Keratinocyte (primary cell): ENCODE measurements at places on chromosomes 1 and 21.

DNA sequence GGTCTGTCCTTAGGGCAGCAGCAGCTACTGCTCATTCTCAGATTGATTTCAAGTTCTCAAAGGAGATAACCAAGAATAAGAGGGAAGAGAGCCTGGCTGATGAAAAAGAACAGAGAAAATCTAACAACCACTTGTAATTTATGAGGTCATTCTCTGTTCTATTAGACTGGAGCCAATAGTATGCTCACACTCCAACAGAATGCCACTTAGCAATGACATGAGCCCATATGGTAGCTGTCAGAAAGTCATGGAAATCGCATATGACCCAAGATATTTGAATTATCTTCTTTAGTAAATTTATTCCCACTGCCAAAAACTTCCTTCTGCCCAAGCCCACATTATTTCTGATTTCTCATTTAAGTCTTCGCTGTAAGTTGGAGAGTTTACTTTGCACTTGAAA is 53.7 kb upstream of the PLA2G4A start:
- no peak for DNase-seq

DNA sequence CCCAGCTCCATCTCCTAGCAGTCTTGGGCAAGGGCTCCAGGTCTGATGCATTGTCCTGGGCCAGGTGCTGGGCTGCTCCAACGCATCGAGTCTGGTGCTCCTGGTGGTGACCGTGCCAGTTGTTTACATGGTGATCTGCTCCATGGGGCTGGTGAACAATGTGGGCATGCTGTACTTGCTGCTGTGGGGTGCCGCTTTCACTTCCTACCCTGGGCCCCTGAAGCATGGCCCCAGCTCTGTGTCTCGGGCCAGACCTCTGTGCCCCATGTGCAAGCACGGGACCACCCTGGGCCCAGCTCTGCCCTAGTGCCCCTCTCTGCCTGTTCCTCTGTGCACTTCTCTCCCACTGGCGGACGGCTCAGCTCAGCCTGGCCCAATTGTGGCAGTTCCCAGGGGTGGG is 119.4 kb downstream of the MAST2 start:
- no peak for DNase-seq

- DNase-seq, result no peak
These were observed 13.8 kb downstream of the PAXBP1 start for GRCh38 chr21:32757804-32758203.

- DNase-seq, result no peak
These were observed 196.2 kb upstream of the APP start for GRCh38 chr21:26366781-26367180.

DNA sequence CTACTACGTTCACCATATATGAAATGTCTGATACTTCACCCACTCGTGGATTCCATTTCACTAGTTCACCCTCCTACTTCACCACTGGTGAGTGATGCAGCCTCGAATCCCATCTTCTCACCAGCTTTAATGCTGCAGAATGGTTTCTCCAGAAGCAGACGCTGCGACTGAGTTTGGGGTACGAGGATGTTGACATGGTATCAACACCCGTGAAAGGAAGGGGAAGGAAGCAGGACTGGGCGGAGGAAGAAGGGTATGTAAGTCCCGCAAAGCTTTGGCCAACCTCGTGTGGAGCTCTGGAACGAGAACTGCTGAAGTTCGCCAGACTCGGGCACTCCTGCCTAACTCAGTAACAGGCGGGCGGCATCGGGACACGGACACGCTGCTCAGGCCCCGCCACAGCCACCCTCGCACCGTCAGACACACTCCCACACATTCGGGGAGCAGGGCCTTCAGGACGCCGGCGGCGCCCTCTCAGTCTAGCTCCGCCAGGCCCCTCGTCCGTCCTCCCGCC is 833 bp upstream of the DIP2A start:
- no peak for DNase-seq

DNA sequence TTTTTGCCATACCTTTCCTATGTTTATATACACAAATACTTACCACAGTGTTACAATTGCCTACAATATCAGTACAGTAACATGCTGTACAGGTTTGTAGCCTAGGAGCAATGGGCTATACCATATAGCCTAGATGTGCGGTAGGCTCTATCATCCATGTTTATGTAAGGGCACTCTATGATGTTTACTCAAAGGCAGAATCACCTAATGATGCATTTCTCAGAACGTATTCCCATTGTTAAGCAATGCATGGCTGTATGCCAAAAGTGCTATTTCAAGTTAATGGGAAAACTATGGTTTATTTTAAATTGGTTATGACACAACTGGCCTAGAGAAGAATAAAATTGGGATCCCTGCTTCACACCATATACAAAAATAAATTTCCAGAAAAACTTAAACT is 36.9 kb upstream of the DISP1 start:
- DNase-seq, result no peak

DNA sequence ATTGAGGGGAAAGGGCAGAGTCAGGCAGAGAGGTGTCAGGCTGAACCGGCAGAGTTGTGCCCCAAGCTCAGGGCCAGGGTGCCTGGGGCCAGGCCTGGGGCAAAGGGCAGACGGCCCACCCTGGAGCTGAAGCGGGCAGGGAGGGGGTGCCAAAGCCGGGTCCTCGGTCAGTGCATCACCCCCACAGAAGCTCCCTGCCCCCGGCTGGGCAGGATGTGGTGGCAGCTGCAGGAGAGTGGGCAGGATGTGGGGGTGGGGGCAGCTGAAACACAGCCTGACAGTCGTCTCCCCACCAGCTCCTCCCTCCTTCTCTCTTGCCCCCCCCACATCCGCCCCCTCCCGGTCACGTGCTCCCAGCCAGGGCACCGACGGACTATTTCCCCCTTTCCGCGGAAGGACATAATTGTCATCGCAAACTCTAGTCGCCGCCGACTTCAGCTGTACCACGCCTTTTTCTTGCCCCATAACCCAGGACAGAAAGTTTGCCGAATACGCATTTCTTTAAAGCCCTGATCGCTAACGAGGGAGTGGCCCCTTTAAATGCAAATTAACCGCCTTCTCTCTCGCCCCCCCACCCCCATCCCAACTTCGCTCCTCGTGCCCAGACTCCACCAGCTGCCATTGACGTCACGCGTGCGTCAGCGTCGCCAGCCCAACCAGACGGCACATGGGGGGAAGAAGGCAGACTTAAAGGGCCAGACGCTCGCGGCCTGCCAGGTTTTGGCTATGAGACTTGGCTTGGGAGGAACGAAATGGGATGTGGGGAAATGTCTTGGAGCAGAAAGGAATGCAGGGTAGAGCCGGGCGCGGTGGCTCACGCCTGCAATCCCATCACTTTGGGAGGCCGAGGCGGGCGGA is 4.5 kb upstream of the MEF2D start:
- peak; percentile 93 for DNase-seq

DNA sequence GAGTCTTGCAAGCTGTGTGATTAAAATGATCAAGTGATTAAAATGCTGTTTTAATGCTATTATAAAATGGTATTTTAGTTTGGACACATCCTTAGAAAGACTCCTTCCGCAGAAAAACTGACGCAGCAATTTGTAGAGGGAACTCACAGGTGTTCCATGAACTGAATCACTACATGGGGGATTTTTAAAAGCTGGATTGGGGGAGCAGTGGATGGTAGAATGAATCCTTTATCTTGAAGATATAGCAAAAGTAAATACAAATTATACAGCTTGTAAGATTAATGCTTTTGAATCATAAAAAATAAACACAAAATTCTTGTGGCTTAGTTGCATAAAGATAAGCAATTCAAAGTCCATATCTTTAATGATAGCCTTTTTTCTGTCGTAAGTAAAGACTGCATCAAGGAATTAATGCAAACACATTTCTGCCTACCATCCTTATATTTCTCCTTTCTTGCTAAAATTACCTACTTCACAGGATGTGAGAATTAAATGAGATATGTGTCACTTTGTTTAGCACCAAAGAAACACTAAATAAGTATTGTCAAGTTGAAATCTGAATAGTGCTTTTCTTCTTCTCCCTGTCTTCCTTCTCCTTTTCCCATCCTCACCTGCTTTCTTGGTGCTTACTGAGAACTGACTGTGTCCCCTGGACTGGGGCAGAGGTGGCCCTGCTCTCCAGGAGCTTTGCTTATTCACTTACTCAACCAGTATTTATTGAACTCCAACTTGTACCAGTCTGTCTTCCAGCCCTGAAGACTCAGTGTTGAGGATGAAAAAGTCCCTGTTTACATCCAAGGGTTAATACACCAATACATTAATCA is 61.5 kb upstream of the F3 start:
- DNase-seq, result no peak

- DNase-seq, result no peak
These were observed 18.9 kb upstream of the BATF3 start for GRCh38 chr1:212718499-212718898.

DNA sequence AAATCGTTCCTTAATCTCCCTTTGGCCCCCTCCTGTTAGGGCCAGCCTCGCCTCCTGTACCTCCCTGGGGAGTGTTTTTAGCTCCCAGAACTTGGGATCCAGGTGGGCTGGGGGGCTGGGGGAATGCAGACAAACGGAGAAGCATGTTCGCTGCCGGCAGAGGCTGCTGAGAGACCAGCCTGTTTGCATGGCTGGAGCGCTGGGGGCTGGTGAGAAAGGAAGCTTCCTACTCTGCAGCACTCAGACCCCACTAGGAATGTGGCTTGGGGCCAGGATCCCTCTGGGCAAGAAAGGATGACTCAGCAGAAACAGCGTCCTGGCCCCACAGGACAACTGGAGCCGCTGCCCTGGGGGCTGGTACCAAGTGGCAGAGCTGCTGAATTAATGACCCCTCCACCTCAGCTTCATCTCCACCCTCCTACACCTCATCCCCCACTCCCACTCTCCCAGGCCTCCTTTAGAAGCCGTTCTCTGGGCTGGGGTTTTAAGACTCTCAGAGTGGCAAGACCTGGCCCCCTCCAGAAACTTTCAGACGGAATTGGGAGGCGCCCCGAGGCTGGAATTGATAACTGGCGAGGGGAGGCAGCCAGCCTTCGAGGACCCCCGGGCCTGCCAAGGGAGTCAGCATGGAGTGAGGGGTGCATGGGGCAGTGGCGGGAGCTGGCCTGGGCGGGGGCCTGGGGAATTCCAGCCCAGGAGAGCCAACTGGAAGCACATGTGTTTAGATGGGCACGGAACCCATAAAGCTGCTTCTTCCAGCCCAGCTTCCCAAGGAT is 28.5 kb upstream of the EPS8L3 start:
- no peak for DNase-seq

- no peak for DNase-seq
These were observed 17.9 kb upstream of the RAP1GAP start for GRCh38 chr1:21687081-21687529.

- no peak for DNase-seq
These were observed 135.8 kb upstream of the B3GALT2 start for GRCh38 chr1:193322211-193322610.

DNA sequence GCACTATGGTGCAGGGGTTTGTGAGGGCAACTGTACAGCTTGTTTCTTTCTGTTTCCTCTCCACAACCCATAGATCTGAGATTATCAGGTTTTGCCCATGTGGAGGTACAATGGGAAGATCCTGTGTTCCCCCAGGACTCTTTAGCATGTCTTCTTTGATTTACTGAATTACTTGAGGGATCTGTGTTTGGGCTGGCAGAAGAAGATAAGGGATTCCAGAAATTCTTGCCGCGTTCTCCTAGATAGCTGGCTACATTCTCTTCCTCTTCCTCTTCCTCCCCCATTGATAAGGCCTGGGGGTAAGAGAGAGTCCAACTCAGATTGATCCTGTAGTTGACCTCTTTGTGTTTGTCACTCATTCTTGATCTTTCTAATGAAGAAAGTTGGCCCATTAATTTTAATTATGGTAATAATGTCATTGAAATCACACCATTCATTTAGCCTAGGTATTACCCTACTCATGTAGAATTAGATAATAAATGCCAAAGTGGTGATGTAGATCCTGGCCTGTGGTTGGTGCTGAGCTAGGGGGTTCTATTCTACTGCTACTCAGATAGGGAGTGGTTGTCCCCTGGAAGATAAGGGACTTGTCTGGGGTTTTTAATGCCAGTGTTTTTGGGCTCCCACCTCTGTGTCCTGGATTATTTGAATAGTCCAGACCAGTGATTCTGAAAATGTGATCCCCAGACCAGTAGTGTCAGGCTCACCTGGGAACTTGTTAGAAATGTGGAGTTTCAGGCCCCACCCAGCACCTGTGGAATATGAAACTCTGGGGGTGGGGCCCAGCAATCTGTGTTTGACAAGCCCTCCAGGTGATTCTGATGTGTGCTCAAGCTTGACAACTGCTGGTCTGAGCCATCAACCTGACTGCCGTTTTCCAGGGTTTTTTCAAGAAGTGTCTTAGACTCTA is 122.2 kb downstream of the NOS1AP start:
- DNase-seq, result no peak

- no peak for DNase-seq
These were observed 26.5 kb downstream of the TSNAX start for GRCh38 chr1:231554969-231555368.

DNA sequence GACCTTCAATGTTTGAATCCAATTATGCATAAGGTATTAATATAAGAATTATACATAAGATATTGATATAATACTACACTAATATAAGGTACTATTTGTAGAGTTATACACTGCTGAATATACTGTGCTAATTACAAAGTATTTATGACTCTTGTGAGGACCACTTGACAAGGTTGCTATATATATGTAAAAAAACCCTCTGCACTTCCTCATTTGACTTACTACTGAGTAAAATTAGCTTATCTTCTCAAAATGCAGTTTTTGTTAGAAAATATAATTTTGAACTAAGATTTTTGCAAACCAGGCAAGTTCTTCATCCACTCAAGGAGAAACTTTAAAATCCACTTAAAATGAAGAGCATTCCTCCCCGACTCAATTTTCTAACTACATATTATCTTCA is 8.5 kb downstream of the SIKE1 start:
- DNase-seq, result no peak

- DNase-seq, result peak; percentile 7
These were observed 9.8 kb downstream of the SLC30A2 start for GRCh38 chr1:26035959-26036755.

DNA sequence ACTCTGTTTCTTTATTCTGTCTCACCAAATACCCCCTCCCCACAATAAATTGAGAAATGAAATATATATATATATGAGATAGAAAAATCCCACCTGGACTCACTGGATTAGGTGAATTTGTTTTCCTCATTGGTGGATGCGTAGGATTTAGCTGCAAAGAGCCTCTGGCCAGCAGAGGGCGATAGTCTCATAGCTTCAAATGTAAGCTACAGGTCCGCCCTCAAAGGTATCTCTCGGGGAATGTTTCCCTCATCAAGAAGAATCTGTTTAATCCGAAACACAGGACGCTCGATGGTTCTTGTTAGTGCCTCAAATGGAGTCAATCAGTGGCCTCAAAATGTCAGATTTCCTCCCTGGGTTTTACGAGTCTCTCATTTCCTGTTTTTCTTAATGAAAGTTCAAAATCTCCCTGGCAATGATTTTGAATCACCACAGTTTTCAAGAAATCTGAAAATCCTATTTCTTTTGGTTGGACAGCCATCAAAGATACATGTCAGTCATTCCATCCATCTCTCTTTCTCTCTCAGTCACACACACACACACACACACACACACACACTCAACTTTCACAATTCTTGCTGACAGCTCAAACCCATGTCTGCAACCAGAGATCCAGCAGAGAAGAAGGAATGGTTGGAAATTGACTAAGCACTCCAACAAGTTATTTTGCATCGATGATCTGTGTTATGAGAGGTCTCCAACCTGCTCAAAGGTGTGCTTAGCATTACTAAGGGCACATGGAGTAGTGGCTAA is 13.9 kb upstream of the CAMK1G start:
- DNase-seq, result peak; percentile 69
